ENCODE measurements at places on chromosomes 3 and 15.

DNA sequence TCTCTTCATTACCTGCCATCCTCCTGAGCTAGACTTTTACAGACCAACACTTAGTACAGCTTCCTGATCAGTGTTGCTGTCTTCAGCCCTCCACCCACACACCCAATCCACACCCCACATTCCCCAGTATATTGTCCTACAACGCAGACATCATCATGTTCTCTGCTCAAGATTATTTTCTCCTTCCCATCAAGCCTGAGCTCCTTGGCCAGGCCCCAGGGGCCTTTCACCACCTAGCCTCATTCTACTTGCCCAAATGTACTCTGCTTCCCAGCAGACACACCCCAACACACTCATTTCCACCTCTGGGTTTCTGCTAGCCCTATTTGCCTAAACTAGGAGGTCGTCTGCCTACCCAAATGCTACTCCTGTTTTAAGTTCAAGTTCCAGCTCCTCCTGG lies 37.0 kb downstream of the DAPK2 start:
- no peak for DNase-seq

- DNase-seq: no peak
Observed at GRCh38 chr15:98522127-98522526, 126.2 kb upstream of the IGF1R start.

GRCh38 chr15:67077641-67078215 lies 12.3 kb downstream of the SMAD3 start:
- DNase-seq: no peak

- DNase-seq: no peak
Observed at GRCh38 chr15:39587731-39588530, 7.1 kb downstream of the THBS1 start.

DNA sequence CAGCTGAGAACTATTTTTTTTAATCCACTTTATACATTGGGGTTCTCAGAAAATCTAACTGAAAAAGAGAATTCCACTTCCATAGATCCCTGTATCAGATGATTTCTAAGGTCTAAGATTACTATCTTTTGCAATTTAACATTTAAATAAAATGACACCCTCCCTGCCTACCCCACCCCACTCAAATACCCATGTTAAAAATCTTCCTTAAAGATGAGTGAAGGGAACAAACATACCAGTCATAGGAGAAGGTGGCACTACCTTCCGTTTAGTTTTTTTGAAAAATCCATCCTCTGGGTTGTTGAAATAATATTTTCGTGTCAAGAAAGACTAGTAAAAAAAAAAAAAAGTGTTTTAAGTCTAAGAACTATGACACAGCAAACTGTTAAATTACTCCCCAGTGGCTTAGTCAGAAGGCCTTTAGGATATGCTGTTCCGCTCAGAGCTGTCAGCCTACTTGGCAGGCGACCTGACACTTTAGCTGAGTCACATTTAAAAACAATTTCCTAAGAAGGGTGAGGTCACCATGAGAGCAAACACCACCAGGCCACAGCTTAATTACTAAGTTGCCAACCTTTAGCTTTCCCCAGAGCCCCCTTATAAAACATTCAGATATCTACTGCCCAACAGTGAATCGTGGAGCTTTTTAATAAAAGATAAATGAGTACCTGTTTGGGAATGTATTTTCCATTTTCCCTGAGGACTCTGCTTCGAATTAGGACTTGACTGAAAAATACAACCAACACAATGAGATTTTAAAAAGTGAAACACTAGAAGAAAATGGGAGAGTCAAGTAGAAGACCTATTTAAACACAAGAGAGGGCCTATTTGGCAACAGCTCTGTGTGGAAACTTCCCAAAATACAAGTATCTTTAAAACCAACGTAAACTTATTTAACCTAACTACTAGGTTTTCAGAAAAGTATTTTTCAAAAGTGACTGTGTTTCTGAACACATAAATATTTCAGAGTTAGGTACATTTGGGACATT lies 9.6 kb downstream of the EMC3 start:
- peak; percentile 58 for DNase-seq

DNA sequence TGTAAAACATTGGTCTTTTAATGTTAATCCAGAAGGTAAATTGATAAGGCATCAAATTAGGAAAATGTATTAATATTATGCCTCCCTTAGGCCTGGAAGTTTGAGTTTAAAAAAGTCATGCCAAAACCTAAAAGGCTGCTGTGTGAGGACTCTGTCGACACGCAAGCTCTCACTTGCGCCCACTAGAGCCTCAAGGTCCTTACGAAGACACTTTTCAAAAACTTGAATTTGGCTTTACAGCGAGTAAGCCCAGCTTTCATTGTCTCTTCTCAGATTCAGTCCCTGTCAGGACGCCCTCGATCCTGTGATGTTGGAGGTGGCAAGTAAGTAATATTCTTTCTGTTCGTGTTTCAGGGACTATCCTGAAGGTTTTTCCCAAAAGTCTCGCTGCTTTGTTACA lies 89.7 kb downstream of the CRTC3 start:
- peak; percentile 22 for DNase-seq

GRCh38 chr15:37940876-37941275 lies 6.4 kb downstream of the TMCO5A start:
- DNase-seq: no peak

DNA sequence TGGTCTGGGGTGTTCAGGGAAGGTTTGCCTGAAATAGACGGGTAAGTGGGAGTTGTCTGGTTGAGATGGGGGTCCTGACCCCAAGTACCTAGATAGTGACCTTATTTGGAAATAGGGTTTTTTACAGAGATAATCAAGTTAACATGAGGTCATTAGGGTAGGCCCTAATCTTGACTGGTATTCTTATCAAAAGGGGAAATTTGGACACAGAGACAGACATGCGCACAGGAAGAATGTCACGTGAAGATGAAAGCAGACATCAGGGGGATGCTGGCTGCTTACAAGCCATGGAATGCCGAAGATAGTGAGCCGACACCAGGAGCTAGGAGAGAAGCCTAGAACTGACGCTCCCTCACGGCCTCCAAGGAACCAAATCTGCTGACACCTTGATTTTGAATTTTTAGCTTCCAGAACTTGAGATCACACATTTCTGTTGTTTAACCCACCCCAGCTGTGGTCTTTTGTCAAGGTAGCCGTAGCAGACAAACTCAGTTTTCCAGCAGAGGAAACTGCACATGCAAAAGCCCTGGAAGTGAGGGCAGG lies 17.1 kb downstream of the BHLHE40 start:
- no peak for DNase-seq

DNA sequence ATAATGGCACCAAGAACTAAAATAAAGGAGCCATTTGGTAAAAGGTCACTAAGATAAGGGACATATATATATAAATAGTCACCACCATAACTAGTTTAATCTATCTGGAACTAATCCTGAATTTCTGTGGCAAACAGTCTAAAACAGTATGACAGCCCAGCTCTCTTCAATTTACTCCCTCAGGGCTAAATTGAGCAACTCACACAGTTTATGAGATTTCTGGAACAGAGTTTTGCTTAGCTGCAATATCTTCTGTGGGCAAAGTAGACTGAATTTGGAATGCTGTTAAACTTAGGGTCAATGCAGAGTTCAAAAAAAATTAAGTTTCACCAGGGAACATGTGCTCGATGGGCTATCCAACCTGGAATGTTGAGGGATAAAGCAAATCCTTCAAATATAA lies 70.1 kb upstream of the VEPH1 start:
- no peak for DNase-seq

DNA sequence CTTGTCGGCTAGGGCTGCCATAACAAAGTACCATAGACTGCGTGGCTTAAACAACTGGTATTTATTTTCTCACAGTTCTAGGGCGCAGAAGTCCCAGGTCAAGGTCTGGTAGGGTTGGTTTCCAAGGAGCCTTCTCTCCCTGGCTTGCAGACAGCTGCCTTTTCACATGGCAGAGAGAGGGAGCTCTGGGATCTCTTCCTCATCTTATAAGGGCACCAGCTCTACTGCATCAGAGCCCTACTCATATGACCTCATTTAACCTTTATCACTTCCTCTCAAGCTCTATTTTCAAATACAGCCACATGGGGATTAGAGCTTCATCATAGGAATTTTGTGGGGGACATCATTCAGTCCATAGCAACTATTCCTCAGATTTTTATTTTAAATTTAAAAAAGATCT lies 17.6 kb upstream of the PAQR9 start:
- no peak for DNase-seq
